ENCODE measurements at places on chromosomes 5 and 9.

GRCh38 chr9:98370300-98370975 is 115.0 kb upstream of the TBC1D2 start:
- DNase-seq: no peak

- peak; percentile 47 for DNase-seq
Observed at GRCh38 chr9:136726631-136727191, 14.3 kb downstream of the DIPK1B start.

DNA sequence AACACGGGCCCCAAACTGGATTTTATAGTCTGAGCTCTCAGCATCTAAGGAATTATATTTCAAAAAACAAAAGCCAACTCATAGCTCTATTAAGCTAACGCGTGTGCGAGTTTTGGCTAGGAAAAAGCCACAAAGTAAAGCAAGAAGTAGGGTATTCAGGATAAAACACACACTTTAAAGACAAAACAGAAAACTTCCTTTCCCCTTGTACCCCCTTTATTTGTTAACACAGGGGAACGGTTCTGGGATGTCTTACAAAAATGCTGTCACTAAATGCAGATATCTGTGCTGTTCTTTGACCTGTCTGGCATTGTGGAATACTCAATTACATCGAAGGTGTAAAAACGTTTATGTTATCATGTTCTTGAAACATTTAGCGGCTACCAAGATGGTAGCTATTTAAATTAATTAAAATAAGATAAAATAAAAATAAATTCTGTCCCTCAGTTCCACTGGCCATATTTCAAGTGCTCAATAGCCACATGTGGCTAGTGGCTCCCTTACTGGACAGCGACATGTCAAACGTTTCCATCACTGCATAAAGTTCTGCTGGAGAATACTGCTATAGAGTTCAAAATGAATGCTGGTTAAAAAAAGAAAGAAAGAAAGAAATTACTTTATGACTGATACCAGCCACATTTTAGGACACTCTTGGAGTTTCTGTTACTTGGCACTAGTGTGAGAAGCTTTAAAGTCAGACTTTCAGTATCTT is 7.2 kb upstream of the MEF2C start:
- DNase-seq: no peak

- peak; percentile 13 for DNase-seq
Observed at GRCh38 chr9:101601904-101602765, 7.4 kb upstream of the PPP3R2 start.

DNA sequence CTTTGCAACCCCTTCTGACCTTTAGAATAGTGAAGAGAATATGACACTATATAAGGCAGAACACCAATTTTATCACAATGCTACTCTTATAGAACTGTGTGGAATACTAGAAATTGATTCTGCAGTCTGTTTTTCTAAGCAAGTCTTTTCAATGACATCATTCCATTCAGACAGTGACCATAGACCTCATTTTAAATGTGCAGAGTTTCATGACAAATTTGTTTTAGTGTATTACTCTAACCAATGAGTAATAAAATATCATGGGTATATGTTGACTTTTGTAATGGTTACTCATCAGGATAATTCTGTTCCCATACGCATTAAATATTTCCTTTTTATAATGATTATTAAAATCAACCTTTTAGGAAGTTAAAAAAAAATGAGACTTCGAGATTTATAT is 219.9 kb downstream of the COX7C start:
- no peak for DNase-seq

- DNase-seq: peak; percentile 69
Observed at GRCh38 chr5:157159209-157159751, 6.8 kb downstream of the GARIN3 start.

- DNase-seq: no peak
Observed at GRCh38 chr9:68947015-68947414, 66.9 kb downstream of the PRKACG start.

DNA sequence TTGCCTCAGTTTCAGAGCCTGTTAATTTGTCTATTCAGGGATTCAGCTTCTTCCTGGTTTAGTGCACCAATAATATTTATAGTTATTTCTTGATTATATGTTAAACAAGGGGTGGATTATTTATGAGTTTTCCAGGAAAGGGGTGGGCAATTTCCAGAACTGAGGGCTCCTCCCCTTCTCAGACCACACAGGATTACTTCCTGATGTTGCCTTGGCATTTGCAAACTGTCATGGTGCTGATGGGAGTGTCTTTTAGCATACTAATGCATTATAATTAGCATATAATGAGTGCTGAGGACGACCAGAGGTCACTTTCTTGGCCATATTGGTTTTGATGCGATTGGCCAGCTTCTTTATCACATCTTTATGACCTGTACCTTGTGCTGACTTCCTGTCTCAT is 6.2 kb upstream of the DTWD2 start:
- no peak for DNase-seq

- DNase-seq: no peak
Observed at GRCh38 chr9:118209343-118209742, 505.1 kb downstream of the TLR4 start.

All from CD4-positive, alpha-beta T cell treated with Interleukin-17A for 4 hours (primary cell).